ENCODE measurements at places on chromosomes 3 and 15.

- DNase-seq, result no peak
Measured at GRCh38 chr15:101070502-101071273, 151.5 kb downstream of the LRRK1 start.

DNA sequence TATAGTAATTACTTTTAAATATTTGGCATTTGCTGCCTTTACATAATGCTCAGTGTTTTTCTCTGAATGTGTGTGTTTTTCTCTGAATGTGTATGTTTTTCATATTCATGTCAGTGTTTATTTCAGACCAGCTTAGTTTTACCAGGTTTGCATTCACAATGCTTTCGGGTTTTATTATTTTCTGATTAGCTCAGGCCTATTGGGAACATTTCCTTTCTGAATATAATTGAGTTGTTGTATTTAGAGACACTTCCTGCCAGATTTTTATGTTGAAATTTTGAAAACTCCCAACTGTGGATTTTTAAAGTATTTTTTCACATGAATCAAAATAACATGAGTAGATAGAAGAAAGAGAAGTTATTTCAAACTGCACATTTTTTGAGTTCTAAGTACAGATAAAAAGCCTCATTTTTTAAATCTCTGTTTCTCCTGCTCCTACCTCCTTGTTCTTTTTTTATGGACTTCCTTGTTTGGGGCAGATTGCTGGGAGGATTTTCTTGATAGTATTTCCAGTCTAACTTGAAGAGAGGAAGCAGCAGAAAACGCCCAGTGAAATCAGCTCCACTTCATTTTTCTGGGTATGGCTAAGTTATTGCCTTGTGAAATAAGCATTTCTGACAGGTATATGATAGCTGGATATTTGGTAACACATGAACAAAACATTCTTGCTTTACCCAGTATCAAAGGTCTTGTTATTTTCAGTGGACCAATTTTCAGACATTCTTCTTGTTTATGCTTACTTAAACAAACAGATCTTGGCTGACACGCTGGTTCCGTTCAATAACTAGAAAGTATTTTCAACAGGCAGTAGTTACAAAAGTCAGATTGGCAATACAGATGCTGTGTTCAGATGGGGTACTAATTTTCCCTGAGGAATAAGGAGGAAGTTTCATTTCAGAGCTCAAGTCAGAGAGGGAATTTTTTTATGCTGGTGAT, 70.7 kb downstream of the RIOX2 start:
- DNase-seq, result no peak

DNA sequence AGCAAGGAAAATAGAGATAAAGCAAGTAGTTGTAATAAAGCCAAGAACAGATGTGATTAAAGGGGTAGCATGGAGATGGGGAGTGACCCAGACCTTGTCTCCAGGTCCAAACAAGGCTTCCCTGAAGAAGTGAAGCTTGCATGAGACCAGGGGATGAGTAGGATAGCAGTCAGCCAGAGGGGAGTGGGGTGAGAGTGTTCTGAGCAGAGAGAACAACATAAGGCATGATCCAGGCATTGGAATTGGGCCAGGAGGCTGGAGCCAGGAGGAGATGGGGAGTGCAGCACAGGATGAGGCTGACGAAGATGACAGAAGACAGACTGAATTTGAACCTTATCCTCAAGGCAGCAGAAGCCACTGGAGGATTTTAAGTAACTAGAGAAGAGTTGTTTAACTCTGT, 7.2 kb downstream of the TMOD2 start:
- no peak for DNase-seq

GRCh38 chr15:90879730-90880366, 4.5 kb upstream of the FES start:
- no peak for DNase-seq

DNA sequence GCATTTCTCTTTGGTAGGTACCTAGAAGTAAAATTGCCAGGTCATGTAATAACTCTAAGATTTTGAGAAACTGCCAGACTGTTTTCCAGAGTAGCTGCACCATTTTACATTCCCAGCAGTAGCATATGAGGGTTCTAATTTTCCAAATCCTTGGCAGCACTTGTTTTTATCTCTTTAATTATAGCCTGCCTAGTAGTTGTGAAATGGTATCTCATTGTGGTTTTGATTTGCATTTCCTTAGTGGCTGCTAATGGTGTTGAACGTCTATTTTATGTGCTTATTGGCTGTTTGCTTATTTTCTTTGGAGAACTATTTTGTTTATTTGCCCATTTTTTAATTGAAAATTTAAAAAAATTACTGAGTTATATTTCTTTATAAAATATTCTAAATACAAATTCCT, 117.9 kb downstream of the TCF12 start:
- no peak for DNase-seq

DNA sequence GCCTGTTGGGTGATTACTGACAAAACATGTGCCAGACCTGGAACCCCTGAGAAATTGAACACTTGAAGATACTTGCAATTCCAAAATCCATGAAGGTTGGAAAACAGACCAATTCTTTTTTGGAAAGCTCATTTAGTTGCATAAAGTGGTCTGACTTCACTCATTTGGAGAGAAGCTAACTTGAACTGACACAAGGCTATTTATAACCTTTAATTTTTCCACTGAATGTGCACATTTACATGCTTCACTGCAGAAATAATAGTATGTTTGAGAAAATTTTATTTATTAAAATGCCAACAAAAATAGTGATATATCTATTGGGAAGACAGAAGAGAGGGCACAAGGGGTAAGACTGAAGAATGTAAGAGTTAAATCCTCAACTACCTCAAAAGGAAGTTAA, 92.1 kb downstream of the MOBP start:
- DNase-seq, result no peak

GRCh38 chr3:100060685-100061484, 53.4 kb downstream of the FILIP1L start:
- no peak for DNase-seq

- peak; percentile 4 for DNase-seq
Measured at GRCh38 chr3:186886202-186886981, 43.9 kb downstream of the ADIPOQ start.

- DNase-seq, result no peak
Measured at GRCh38 chr15:70494852-70495571, 268.3 kb downstream of the UACA start.

GRCh38 chr3:86702381-86702958, 288.5 kb downstream of the VGLL3 start:
- peak; percentile 7 for DNase-seq

GRCh38 chr15:99967841-99968371, 234.7 kb upstream of the LYSMD4 start:
- DNase-seq, result no peak

GRCh38 chr3:76570436-76571057, 469.4 kb upstream of the ROBO2 start:
- DNase-seq, result no peak

- DNase-seq, result no peak
Measured at GRCh38 chr15:92811148-92811913, 88.8 kb upstream of the CHD2 start.

DNA sequence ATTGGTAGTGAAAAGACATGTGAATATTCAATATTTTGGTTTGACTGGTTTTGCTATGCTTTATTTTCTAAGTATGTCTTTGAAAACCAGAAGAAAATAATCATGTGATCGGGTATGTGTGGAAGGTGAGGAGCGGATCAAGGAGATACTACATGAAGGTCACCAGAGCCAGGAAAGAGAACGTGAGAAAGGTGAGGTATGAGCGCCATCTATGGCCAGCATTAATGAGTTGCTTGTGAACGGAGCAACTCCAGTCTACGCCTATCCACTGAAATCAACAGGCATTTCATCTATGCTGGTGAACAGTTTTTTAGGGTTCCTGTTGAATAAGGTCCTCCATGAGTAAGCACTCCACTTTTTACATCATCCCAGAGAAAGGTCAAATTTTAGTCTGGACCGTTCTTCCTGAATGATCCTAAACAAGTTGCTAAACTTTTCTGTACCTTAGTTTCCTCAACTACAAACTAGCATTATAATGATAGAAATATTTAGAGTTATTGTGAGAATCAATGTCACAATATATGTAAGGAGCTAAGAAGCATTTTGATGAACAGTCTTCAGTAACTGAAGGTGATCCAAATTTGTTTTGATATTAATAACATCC, 1435.2 kb upstream of the CADM2 start:
- peak; percentile 55 for DNase-seq

GRCh38 chr3:155697542-155697941, 47.3 kb downstream of the PLCH1 start:
- no peak for DNase-seq

DNA sequence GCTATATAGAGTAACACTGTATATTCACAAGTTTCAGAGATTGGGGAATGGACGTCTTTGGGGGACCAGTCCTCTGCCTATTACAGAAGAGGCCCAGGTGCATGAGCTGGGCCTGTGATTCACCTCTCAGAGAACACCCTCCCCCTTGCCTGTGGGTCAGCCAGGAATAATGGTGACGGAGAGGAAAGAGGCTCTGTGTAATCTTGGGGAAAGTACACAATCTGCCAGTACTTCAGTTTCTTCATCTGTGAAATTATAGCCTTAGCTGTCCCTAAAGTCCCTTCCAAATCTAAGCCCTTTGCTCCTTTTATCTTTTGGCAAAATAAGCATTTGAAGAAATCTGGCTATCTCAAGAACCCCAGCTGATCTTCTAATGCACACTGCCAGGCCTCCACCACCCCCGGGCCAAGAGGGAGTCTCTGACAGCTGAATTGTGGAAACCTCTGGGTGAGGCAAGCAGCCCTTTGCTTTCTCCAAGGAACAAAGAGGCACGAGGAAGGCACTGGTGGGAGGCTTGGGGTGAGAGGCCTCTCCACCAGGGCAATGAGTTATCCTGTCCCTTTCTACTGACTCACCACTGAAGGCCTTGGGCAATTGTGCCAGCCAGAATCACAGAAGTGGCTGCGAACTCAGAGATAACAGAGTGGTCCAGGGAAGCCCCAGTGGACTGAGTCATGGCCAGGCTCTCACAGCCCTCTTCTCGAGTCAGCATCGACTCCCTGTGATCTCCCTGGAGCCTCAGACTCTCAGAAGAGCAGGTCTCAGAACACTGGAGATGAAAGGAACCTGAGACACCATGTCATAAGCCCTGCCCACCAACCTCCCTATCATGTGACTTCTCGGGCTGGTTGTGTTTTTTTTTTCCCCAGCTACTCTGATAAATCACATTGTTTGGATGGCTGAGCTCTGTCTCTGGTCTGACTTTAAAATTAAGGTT, 31.8 kb downstream of the CCNL1 start:
- DNase-seq, result no peak

- no peak for DNase-seq
Measured at GRCh38 chr3:127639173-127640041, 10.4 kb downstream of the PODXL2 start.

- no peak for DNase-seq
Measured at GRCh38 chr15:70628549-70628896, 134.8 kb downstream of the UACA start.

GRCh38 chr3:8739757-8740504, 6.3 kb downstream of the CAV3 start:
- no peak for DNase-seq

DNA sequence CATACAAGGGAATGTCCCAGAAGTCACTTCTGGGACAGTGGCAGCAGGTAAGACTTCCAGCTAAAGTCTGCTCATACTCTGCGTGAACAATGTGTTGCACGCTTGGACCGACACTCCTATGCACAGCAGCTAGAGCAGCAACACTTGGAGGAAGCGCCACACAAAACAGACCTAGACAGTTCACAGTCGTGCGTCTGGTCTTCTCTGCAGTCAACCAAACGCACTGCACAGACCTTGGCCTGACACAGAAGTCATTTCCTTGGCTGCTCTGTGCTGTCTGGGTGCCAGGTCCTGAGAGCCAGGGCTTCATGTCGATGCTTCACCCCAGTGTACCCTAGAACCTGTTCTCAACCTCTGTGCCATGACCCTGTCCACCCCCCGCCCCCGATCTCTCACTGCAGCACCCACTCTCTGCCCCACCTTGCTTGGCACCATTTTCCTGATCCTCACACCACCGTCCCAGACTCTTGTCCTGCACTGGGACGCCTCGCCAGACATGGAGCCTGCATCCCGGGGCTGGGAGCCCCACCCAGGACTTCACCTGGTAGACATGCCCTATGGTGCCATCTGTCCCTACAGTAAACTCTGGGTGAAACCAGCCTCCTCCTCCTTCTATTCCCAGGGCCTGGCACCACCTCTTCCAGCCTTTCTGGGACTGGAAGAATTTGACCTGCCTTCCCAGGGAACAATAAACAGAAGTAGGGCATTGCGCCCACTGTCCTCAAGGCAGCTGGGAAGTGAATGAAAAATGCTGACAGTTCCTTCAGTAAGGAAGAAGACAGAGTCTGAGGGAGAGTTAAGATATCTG, 3.1 kb downstream of the ATP10A start:
- no peak for DNase-seq

DNA sequence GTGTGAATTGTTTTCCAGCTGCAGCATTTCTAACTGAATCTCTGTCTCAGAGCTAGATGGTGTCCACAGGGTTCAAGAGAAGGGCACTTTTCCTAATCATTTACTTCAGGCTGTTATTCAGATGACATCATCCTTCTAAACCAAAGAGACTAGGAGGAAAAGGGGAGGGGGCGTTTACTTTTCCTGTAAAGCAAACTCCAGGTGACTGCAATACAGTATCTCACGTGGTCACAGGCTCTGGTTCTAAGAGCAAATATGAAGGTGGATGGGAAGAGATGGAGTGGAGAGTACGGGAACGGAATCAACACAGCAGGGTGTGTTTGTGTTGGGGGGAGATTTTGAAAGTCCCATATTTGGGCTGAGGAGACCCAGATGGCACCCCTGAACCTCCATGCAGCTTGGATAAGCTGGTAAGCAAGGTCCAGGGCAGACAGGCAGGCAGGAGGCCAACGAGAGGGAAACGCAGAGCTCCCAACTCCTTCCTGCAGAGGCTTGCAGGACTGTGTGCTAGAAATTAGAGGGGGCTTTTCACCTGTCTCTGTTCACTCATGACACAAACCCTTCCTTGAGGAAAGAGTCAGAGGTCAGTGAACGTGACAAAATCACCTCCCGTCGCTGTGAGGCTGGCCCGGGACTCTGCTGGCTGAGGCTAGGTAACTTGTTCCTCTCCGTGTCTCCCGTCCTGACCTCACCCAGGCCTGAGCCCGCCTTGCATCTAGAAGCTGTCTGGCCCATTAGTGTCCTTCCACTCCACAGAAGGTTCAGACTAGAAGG, 151.2 kb downstream of the OPA1 start:
- DNase-seq, result peak; percentile 60

DNA sequence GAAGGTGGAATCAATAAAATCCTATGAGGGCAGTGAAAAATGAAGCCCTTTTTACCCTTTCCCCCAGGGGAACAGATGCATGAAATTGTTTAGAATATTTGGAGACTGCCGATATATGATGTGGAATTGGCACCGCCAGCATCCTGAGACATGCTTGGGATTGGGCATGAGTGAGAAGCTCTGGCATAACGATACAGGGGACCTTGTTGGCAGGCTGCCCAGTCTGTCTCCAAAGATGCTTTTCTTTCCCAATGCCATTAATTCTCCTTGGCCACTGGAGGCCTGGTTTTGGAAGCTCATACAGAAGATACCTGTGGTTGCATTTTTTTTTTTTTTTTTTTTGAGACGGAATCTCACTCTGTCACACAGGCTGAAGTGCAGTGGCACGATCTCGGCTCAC, 800.6 kb upstream of the LMCD1 start:
- no peak for DNase-seq

DNA sequence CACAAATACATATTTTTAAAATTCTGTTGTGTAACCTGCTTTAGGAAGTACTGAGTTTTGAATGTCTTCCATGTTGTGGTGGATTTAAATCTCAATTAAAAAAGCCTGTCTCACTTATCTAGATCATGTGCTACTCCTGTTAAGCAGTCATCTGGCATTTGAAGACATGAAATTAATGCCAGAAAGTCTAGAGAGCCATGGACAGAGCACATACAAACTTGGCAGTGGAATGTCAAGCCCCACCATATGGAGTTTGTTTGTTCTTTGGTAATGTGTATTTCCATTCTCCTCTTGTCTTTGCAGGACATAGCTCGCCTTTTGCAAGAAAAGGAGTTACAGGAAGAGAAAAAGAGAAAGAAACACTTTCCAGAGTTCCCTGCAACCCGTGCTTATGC, 39.3 kb upstream of the UTS2B start:
- DNase-seq, result no peak

Measured in retina (tissue), 1 donor.